ENCODE measurements at places on chromosomes 1 and 21.

DNA sequence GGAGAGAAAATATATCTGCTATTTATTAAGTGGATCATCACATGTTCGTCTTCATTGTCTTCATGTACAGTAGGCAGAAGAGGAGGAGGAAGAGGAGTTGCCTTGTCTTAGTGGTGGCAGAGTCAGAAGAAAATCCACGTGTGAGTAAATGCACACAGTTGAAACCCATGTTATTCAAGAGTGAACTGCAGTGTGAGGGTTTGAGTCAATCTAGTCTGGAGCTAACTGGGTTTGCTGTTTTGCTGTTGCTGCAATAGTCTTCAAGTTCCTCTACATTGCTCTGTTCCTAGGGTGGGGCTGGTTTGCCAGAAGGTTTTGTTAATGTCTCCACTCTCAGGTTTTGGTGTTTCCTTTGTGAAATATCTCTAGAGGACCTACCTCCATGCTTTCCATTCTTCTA, 3.1 kb upstream of the CD1A start:
- DNase-seq, result no peak

GRCh38 chr1:64686828-64687724, 57.8 kb upstream of the RAVER2 start:
- DNase-seq, result no peak

- DNase-seq, result no peak
Measured at GRCh38 chr1:219113261-219113660, 60.4 kb upstream of the LYPLAL1 start.

DNA sequence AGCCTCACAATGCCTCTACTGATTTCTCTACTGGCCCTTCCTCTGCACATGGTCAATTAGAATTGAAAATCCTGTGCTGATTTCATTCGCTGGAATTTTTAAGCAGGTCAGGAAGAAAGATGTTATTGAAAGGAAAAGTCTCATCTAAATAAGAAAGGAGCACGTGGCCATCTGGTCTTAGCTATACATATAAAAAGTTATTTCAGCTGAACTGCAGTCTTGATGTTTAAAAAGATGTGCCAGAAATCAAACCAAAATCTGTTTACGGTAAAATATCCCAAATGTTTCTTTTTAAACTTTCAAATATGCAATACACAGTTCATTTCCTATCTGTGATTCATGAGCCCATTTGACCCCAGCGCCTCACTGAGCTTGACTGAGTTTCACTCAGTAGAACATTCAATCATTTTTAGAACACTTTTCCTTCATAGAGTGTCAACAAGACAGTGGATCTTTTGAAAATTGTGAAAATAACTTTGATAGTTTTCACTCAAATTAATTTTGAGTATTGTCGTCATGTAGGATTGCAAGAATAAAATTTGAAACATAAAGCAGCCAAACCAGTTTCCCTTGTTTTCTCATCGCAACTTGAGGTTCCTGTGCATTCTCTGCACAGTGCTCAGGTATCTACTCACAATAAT, 293.6 kb downstream of the PTPRC start:
- no peak for DNase-seq

DNA sequence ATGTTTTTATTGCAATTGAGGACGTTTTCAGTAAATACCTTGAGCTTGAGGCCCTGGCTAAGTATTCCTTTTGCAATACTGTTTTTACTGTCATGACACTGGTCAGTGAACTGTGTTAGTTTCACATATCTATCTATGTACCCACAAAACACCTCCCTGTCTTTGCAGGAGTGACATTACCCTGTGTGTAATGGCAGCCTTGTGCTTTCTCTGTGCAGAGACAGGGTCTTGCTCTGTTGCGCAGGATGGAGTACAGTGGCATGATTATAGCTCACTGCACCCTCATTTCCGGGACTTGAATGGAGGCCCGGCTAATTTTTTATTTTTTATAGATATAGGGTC, 8.9 kb downstream of the YBX1 start:
- no peak for DNase-seq

DNA sequence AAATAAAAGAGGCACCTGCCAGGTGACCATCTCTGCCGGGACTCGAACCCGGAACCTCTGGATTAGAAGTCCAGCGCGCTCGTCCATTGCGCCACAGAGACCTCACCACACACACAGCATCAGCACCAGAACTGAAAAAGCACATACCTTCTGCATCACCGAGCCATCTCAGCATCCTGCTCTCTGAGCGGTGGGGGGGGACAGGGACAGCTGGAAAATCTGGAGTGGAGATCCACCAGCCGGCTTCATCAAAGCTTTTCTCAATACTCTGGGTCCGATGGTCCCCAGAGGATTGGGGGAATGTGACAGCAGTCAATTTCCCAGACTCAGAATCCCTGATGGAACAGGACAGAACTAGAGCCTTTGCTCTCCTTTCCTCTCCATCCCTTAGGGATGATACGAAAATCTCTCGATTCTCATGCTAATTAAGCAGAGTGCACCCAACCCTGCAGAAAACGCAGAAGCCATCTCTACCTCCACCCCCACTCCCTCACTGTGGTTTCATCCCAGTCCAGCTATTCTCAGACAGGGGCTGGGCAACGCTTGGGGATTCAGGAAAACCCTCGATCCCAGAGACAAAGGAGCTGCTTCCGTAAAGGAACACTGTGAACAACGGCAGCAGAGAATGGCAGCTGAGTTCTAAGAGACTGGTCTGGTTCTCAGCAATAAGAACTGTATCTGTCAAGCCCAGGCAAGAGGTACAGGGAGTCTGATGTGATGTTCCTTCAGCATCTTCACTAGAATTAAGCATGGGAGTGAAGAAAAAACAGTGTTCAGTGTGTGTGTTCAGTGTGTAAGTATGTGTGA, 29.6 kb upstream of the CADM3 start:
- DNase-seq, result no peak

DNA sequence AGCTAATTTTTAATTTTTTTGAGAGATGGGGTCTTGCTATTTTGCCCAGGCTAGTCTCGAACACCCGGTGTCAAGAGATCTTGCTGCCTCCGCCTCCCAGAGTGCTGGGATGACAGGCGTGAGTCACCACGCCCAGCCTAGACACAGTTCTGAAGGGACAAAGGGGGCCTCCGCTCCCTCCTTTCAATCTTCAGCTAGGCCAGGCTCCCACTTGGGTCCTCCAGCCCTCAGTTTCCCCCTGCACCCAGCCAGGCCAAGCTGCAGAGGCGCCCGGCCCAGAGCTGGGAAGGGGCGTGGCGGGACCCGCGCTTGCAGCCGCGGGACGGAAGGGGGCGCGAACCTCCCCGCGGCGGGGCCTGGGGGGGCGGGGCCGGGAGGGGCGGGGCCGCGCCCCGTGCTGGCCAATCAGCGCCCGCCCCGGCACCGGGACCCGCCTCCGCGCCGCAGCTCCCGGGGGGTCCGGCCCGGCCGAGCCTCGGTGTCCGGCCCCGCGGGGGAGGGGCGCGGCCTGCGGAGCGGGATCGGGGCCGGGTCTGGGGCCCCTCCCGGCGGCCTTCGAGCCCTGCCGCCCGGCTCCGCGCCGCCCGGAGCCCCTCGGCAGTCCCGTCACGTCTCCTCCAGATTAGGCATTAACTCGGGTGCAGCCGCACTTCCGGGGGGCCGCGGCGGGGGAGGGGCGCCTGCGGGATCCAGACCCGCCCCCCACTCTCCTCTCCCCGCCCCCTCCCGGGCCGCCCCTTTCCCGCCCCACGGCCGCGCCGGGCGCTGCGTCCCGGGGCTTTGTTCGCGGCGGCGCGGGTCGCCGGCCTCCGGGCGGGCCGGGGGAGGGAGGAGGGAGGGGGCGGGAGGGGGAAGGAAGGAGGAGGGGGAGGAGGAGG, 559 bp upstream of the AGRN start:
- DNase-seq, result peak; percentile 64

- DNase-seq, result no peak
Measured at GRCh38 chr1:84504580-84505492, 1.4 kb upstream of the SPATA1 start.

DNA sequence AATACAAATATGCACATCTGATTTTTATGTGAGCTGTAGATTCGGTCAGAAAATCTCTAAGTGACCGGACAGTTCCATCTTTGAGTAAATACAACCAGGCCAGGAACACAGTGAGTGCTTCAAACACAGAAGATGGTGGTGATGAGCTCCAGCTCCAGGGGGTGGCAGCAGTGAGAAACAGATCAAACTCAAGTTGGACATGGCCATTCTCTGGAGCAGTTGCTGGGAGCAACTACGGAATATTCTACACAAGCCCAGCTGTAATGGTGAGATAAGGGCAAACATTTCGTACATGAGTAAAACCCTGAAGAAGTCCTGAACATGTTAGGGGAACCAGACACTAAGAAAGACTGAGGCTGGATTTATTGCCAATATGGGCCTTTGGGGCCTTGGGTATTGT, 100.7 kb downstream of the BARHL2 start:
- no peak for DNase-seq

DNA sequence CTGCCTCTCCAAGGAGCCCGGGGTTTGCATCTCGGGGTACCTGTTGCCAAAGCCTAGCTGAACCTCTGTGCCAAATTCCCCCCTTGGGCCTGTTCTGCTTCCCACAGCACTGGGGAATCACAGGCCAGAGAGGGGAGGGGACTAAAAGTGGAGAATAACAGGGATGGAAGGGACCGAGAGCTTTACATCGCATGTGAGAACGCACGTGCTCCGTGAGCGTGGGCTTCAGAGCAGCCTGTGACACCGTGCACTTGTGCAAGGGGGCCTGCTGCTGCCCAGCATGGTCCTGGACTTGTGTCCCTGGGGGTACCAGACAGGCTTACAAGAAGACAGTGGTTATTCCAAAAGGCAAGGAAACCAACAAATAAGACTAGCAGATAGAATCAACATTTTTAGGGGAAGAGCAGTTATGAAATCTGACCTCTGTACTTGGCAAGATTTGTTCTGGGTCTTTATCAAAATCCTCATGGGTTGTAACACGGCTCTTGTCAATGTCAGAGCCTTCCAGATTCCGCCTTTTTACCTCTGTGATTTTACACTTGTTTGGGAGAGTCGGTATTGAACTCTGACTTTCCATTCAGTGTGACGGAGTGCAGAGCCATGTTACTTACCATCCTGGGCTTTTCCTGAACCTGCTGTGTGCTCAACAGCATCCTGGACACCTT, 36.2 kb upstream of the TNFRSF1B start:
- no peak for DNase-seq

- DNase-seq, result no peak
Measured at GRCh38 chr1:180168786-180169639, 14.3 kb downstream of the QSOX1 start.

DNA sequence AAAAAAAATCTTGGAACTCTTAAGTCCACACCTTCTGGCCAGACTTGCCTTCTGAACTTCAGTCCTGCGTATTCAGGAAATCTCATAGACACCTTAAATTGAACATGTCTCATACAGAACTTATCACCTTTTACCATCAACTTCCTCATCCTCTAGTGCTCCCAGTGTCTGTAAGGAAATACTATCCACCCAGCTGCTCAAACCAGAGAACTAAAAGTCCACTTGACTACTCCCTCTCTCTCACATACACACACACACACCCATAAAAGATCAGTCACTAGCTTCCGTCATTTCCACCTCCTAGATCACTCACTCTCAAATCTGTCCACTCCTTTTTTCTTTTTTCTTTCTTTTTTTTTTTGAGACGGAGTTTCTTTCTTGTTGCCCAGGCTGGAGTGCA, 10.9 kb upstream of the CAP1 start:
- no peak for DNase-seq

GRCh38 chr21:45306832-45307571, 19.3 kb upstream of the POFUT2 start:
- no peak for DNase-seq

- DNase-seq, result no peak
Measured at GRCh38 chr1:150109586-150109985, 40.1 kb upstream of the PLEKHO1 start.

DNA sequence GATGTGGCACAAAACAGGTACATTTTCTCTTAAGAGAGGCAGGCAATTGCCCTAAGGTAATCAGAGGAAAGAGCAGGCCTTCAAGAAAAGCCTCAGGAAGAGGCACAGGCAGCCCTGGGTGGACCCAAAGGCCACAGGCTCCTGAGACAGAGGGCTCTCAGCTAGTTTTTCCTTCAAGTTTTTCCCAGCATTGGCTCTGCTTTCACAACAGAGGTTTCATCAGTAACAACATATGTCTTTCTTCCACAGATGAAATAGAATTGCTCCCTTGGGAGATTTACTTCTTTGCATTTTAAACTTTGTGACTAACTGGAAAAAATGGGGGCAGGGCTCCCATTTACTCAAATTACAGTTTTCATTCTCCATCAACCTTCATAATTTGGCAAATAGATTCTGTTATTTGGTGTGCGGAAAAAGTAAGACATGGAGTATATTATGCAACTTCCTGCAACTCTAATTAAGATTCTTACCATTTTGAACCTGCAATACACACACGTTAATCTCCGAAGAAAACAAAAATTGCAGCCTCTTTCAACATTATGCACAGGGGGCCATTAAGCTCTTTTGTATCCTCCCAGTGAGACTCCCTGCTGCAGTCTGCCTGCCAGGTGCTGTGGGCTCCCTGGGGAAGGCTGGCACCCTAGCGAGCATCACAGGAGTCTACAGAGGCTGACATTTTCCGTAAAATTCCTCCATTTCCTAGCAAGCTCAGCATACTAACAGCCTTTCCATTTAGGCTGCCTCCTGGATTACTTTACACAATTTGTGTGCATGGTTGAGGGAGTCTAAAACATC, 282.3 kb downstream of the USH2A start:
- no peak for DNase-seq

GRCh38 chr1:58432851-58433668, 113.5 kb downstream of the OMA1 start:
- no peak for DNase-seq

- DNase-seq, result no peak
Measured at GRCh38 chr1:181765451-181766026, 282.2 kb downstream of the CACNA1E start.

GRCh38 chr21:17777072-17777765, 41.9 kb downstream of the C21orf91 start:
- DNase-seq, result no peak

- DNase-seq, result no peak
Measured at GRCh38 chr21:36790616-36791015, 91.7 kb downstream of the SIM2 start.

DNA sequence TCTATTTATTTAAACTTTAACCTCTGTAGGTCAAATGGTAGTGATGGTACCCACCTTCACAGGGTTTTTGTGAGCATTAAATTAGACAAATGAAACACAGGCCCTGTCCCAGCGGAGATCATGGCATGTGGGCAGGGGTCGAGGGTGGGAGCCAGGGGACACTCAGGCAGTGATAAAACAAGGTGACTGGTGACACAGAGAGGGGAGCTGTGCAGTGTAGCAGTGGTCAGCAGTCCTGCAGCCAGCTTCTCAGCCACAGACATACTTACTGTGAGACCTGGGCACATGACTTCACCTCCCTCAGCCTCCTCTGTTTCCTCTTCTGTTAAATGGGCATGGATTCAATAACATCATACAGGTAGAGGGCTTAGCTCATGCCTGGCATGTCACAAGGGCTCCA, 44.9 kb downstream of the SRRM1 start:
- no peak for DNase-seq

- DNase-seq, result no peak
Measured at GRCh38 chr1:37438037-37438868, 36.1 kb upstream of the ZC3H12A start.

- no peak for DNase-seq
Measured at GRCh38 chr1:85297855-85298629, 21.6 kb upstream of the BCL10 start.

- DNase-seq, result peak; percentile 15
Measured at GRCh38 chr1:151157067-151157531, 650 bp downstream of the TNFAIP8L2 start.

Data from activated CD4-positive, CD25-positive, alpha-beta regulatory T cell (primary cell).